ENCODE measurements at places on chromosomes 12 and 14.

- DNase-seq = no peak
These were observed 176.4 kb upstream of the RPH3A start for GRCh38 chr12:112615196-112615595.

GRCh38 chr12:46921048-46921763, 95.4 kb upstream of the SLC38A4 start:
- no peak for DNase-seq

GRCh38 chr12:24919346-24920001, 29.4 kb downstream of the BCAT1 start:
- DNase-seq = no peak

GRCh38 chr14:104171895-104172294, 33.5 kb downstream of the KIF26A start:
- DNase-seq = no peak

DNA sequence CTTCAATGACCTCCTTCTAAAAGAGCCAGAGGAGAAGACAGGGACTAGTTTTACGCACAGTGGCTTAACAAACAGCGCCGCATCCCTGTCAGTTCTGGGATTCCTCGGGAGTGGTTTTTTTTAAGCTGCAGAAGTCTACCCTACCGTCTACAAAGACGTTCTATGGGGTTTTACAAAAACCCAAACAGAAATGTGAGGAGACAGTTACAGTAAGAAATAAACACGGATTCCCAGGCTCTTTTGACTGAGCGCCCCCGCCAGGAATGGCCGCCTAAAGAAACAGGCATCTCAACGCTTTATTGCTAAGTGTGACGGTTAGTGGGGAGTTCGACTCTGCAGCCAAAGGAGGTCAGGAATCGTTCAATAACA, 484 bp downstream of the ALKBH1 start:
- DNase-seq = no peak

GRCh38 chr14:75879031-75879430, 102.8 kb downstream of the TGFB3 start:
- DNase-seq = no peak

- DNase-seq = no peak
These were observed 43.1 kb downstream of the HMGA2 start for GRCh38 chr12:65867394-65867793.

GRCh38 chr12:72089678-72090077, 151.0 kb downstream of the TPH2 start:
- DNase-seq = no peak

- no peak for DNase-seq
These were observed 2.4 kb upstream of the ERC1 start for GRCh38 chr12:988646-989045.

- DNase-seq = no peak
These were observed 452.4 kb upstream of the SEL1L start for GRCh38 chr14:81986005-81986404.

DNA sequence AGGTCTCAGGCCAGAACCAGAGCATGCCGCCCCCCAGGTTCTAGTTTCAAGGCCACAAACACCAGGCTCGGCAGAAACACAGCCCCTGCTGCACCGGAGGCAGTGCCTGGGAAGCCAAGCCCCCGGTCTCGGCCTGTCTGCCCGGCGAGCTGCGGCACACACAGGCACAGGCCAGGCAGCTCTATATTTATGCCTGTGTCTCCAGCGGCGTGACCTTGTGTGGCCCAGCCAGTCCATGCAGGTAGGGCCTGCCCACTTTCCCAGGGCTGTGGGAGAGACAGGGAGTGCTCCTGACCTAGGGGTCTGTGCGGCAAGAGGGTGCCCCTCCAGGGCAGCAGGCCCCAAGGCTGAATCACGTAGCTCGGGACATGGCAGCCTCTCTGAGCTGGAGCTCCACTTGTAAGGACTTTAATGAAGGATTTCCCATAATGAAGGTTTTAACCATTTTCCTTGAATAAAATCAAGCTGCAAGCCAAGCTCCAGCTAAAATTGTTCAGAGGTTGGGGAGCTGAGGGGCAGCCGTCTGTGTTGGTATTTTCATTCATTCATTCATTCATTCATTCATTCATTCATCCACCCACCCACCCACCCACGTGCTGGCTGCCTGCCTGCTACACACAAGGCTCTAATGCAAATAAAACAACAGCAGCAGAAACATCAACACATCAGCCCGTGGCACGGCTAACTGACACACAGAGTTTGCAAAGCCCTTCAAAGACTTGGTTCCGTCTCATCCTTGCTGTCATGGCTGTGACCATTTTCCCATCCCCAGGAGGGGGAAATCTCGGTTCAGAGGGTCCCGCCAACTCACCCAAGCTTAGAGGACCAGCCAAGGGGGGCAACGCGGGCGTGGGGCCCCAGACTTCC, 92.0 kb downstream of the RFLNA start:
- no peak for DNase-seq

- DNase-seq = no peak
These were observed 12.3 kb downstream of the ISCA2 start for GRCh38 chr14:74505831-74506230.

GRCh38 chr12:67759829-67760228, 111.3 kb downstream of the DYRK2 start:
- DNase-seq = no peak

DNA sequence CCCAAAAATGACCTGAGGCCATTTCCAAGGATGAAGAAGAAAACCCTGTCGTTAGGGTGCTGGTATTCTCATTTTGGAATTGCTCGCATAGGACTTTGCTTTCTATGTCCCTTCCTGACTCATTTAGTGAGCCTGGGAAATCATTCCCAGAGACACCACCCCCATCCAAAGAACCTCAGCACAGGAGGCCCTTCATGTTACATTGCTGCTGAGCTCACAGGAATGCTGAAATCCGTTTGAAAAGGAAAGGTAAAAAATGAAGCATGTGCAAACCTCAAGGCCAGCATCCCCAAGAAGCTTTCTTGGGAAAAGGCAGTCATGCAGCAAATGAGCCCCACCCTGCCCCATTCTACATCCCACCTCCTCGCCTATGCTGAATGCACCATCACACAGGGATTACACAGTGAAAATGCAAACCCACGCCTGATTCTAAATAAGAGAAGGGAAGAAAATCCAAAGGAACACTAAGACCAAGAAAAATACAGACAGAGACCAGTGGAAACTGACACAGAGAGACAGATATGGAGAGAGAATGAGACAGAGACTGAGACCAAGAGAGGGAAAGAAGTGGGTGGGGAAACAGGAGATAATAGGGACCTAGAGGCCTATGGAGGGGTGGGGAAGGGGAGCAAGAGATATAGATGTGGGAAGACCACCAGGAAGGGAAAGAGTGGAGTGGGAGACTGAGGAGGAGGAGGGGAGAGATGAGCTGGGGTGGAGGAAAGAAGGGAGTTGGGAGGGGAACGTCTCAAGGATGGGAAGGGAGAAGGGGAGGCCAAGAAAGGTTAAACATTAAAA, 33.5 kb downstream of the NIN start:
- DNase-seq = no peak

DNA sequence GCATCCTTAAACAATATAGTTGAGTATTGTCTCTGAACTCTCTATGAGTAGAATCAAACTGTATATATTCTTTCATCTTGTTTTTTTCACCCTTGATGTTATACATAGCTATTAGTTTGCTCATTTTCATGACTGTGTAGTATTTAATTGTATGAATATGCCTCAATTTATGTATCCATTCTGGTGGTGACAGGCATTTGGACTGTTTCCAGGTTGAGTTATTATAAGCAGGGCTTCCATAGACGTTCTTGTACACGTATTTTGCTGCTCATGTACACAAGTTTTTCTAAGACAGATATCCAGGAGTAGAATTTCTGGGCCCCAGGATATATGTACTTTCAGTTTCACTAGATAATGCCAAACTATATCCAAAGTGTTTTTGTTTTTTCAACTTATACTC, 211.4 kb downstream of the NTF3 start:
- DNase-seq = no peak

- DNase-seq = no peak
These were observed 3.4 kb downstream of the ZNF385A start for GRCh38 chr12:54381136-54381535.

DNA sequence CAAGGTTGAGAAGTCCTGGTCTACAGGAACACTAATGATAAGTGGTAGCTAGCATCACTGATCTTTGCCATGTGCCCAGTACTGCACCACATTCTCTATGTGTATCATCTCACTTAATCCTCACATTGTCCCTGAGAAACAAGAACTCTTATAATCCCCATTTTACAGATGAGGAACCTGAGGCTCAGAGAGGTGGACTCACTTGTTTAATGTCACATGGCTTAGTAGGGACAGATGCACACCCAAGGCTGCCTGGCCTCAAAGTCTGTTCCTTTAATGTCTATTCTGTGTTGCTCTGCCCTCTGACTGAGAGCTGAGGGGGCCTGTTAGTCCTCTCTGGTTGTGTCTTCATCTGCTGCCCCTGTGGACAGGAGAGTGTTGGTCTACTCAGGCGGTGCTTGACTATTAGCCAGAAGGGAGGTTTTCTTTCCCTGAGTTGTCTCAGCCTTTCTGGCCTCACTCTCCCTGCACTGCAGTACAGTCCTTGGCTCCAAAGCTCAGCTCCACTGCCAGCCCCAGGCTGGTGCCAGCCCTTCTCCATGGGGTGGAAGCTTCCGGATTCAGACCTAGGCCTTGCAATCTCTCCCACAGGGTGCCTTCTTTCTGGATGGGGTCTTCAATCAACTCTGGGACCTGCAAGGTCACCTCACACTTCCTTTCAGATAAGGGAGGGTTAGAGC, 4.9 kb upstream of the DYNLL1 start:
- no peak for DNase-seq

DNA sequence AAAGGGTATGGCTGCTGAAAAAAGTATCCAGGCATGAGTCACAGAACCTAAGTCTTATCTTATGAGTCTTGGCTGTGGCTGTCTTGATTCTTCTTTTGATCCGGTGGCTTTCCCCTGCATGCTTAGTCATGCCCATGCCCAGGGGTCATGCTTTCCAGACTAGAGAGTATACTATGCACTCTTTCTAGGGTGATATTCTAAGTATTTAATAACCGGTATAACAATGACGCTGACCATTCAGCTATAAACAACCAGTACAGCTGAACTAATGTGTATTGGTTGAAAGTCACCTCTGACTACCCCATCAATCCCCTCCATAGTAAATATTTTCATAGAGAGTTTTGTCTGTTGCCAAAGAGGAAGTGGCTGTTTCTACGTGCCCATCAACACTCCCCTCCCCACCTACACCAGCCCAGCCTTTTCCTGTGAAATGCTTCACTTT, 34.7 kb upstream of the NRXN3 start:
- DNase-seq = no peak
